ENCODE measurements at places on chromosomes 11 and 22.
A peak's percentile ranks its signal among the peaks of the same experiment; 100 is the strongest.

GRCh38 chr11:130006929-130007328 is 4.3 kb upstream of the PRDM10 start:
- DNase-seq = no peak

DNA sequence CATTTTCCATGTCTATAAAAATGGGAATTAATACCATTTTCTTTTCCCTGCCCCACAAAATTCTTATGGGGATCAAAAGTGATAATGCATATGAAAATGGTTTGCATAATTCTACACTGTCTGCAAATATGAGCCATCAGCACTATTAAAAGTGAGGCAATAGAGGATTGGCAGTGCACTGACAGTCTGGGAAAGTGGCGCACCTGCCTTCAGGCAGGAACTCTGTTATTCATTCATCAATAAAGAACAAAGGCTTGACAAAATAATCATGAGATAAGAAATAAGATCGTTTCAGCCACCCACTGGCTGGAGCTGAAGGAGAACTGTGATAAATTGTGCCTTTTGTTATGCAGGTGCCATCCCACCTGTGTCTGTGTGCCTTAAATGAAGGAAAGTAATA is 49.5 kb downstream of the ARFGAP2 start:
- DNase-seq = no peak

GRCh38 chr22:32896891-32897290 is 95.4 kb downstream of the TIMP3 start:
- DNase-seq = no peak

DNA sequence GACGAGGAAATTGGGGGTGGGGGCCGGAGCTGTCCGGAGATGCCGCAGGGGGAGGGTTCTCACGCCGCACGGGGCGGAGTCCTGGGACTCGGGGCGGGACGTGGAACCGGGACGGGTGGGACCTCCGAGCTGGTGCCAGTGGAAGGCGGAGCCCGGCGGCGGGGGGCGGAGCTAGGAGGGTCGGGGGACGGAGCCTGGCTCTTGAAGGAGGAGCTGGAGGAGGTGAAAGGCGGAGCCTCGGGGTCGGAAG is 271 bp downstream of the FKBP2 start:
- DNase-seq = peak; percentile 99

DNA sequence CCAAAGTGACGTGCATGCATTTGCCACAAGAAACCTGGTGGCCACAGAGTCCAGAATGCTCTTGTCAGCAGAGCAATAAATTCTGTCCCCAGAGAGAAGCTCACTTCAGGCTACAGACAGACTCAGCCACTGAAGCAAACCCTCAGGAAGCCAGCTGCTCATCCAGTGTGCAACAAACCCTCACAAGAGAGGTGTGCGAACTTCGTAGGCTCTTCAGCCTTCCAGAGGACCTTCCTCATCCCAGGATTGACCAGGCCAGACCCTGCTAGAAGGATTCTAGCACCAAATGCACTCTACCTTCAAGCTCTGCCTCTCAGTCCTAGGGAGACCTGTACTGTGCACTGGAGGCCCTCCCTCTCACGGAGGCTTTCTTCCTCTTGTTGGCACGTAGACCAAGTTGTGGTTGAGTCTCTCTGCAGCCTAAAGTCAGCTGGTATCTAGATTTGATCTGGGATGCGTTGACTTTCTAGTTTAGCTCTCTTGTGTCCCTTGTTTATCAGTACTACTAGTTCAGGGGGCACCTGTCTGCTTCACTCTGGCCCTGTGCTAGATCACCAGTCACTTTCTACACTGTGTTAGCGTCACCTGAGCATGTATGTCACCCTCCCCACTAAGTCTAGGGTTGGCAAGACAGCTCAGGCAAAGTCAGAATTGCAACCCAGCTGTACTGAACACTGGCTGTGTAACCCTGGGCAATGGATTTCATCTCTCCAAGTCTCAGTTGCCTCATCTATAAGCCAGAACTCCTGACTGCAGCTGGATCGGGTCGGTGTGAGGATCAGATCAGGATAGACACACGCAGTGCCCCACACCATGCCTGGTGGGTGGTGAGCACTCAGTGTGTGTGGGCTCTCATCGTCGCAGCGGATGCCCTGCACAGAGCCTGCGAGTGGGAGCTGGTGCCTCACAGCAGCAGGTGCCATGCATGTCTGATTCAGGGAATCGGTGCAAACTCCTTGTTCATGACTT is 22.1 kb upstream of the TMPRSS13 start:
- no peak for DNase-seq

DNA sequence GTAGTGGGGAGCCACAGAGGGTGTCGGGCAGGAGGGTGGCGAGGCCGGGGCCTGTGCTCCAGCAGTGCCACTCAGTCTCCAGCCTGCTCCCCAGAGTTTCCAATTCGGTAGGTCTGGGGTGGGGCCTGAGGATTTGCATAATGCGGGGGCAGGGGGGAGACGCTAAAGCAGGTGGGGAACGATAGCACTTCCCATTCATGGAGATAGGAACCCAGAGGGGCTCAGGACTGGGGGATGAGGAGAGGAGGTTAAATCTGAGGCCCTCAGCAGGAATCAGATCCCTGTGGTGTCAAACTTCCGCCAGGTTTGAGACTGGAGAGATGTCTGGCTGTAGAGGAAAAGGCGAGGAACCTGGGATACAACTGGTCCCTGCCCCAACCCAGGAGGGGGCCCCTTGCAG is 29.8 kb downstream of the WNT11 start:
- no peak for DNase-seq

DNA sequence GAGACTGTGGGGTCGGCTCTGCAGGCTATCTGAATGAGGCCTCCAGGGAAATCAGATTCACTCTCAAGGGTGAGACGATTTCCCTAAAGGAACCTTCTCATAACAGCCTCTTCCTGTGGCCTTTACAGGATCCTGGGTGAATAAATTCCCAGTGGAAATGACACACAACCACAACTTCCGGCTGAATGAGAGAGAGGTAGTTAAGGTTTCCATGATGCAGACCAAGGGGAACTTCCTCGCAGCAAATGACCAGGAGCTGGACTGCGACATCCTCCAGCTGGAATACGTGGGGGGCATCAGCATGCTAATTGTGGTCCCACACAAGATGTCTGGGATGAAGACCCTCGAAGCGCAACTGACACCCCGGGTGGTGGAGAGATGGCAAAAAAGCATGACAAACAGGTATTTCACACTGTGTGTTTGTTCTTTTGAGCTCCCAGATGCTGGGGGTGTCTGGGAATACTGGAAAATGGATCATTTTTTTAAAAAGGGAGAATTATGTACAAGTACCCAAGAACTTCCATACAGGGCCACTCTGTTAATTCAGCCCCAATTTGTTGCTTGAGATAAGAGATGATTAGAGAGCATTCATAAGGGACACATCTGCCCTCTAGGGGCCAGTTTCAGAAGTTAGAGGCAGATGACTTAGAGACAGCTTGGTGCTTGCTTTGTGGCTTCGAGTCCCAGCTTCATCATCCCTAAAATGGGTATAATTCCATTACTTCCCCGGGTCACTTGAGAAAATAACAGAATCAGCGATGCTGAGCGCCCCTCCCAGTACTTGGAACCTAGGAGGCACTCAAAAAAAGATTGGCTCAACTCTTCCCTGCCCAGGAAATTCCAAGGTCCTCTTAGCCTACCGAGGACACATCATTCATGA is 10.2 kb downstream of the SERPIND1 start:
- no peak for DNase-seq

GRCh38 chr11:100501450-100501849 is 185.6 kb upstream of the ARHGAP42 start:
- no peak for DNase-seq

GRCh38 chr11:76892306-76892705 is 31.6 kb downstream of the ACER3 start:
- DNase-seq = no peak

DNA sequence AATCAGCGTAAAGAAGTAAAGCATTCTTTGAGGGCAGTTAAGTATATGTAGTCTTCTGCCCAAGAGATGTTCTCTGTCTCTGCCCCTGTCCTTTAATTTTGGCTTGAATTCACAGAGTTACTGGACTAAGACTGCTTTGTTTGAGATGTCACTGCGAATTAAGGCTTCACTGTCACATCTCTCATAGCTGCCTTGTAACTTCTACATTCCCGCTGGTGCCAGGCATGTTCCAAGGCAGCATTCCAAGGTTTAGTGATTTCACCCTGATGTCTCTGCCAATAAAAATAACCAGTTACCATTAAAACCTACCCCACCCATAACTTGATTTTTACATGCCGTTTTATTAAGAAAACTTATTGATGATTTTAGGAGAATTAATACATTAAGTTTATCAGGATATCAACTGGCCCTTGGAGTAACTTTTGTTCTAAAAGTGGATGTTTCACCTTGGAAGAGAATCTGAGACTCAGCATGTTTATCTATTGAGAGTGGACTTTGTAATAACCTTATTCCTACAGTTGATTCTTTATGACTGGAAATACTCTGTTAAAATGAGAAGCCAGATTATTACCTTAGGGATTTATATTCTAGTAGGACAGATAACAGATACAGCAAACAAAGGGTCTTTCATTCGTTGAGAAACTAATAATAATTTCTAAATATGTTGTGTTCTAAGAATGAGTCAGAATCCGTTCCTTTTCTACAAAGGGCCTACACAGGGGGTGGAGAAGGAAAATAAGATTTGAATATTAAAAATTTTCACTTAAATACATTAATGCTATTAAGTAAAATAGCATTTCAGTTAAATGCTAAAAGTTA is 110.2 kb downstream of the UVRAG start:
- DNase-seq = no peak

DNA sequence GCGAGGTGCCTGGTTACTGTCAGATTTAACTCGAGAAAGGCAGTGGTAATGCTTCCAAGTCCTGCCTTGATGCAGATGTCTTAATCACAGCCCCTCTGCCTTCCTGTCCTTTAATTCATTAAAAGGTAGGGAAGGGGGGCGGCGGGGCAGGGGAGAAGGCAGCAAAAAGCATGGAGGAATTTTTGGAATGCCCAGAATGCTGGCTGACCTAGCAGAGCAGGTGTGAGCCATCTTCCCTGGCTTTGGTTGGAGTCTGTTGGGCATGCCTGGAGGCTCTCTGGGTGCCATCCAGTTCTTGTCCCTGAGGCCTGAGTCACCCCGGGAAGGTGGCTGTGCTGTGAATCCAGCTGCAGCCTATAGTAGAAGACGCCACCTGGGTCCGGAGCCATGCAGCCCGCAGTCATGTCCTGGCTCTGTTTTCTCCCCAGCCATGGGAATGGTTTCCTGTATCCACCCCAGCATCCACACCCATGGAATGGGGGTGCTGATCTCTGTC is 15.6 kb downstream of the KIAA1671 start:
- DNase-seq = no peak

GRCh38 chr11:57905439-57905838 is 118.2 kb upstream of the OR9Q1 start:
- no peak for DNase-seq

- no peak for DNase-seq
Measured at GRCh38 chr11:74444173-74444826, 23.0 kb downstream of the KCNE3 start.
